ENCODE measurements at places on chromosomes 11 and 22. TPM values are rescaled to one million over a fixed set of nuclear protein-coding genes. Genes with fewer than 3 reads are reported as not detected.

PSMC3 gene
- 202 TPM for total RNA-seq

SMIM38 gene
- not detected for total RNA-seq

CSRP3 gene
- total RNA-seq: not detected

BCO2 gene
- 1.9 TPM for total RNA-seq

OR4A47 gene
- total RNA-seq: not detected

SCGB1A1 gene
- total RNA-seq: not detected

OR4C3 gene
- not detected for total RNA-seq

SNRPD3 gene
- total RNA-seq: 113 TPM

YPEL4 gene
- total RNA-seq: 0.30 TPM

CDHR5 gene
- not detected for total RNA-seq

GPR83 gene
- not detected for total RNA-seq

RTCB gene
- total RNA-seq: 98.7 TPM

SLC25A17 gene
- total RNA-seq: 25.8 TPM

CST6 gene
- 0.46 TPM for total RNA-seq

TRIM29 gene
- total RNA-seq: not detected

CASTOR1 gene
- 8.1 TPM for total RNA-seq

CLTCL1 gene
- total RNA-seq: 6.2 TPM

UEVLD gene
- 22.5 TPM for total RNA-seq

CTR9 gene
- 33.2 TPM for total RNA-seq

OR10D3 gene
- total RNA-seq: not detected

KCNK7 gene
- 1.3 TPM for total RNA-seq

EHF gene
- not detected for total RNA-seq

ABTB2 gene
- total RNA-seq: 0.25 TPM

RASL10A gene
- 1.9 TPM for total RNA-seq

CDC42BPG gene
- 0.42 TPM for total RNA-seq

PIK3IP1 gene
- total RNA-seq: 8.4 TPM

CD248 gene
- total RNA-seq: not detected

DERL3 gene
- total RNA-seq: 3.4 TPM

LMO2 gene
- 62.4 TPM for total RNA-seq

CDON gene
- total RNA-seq: 3.5 TPM

FIBP gene
- total RNA-seq: 105 TPM

TSPAN18 gene
- total RNA-seq: 65.3 TPM

MS4A15 gene
- total RNA-seq: not detected

SHANK3 gene
- 158 TPM for total RNA-seq

SPDYC gene
- not detected for total RNA-seq

ANO1 gene
- total RNA-seq: 0.40 TPM

APOL6 gene
- 1.3 TPM for total RNA-seq

RFPL2 gene
- total RNA-seq: not detected

OR8D4 gene
- total RNA-seq: not detected

APLNR gene
- total RNA-seq: 0.09 TPM

EIF4G2 gene
- 1,194 TPM for total RNA-seq

FGF19 gene
- not detected for total RNA-seq

FAM181B gene
- total RNA-seq: not detected

VPREB1 gene
- total RNA-seq: not detected

TRIM6 gene
- total RNA-seq: 5.6 TPM
